MM.1S (cell line): ENCODE measurements at places on chromosomes 5 and 9.

DNA sequence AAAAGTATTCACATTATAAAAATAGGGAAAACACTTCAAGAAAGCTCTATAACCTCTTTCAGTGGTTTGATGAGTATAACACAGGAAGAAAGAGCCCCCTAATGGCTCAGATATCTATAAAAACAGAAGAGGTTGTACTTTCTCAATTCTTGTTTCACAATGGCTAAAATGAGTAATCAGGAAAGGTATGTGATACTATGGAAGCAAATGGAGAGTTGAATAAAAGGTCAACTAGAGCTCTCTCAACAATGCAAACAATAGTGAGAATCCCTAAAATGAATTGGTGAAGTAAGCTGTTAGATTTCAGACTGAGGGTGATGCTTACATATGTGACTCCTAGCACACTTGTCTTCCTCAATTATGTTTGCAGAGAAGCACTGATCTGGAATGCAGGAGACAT is 584.6 kb upstream of the CDH18 start:
- no peak for DNase-seq

- DNase-seq, result no peak
Measured at GRCh38 chr5:173808079-173808808, 79.9 kb upstream of the CPEB4 start.

- DNase-seq, result no peak
Measured at GRCh38 chr9:131290036-131290766, 678 bp downstream of the PLPP7 start.

GRCh38 chr5:76982450-76982849 is 29.6 kb downstream of the CRHBP start:
- DNase-seq, result no peak

DNA sequence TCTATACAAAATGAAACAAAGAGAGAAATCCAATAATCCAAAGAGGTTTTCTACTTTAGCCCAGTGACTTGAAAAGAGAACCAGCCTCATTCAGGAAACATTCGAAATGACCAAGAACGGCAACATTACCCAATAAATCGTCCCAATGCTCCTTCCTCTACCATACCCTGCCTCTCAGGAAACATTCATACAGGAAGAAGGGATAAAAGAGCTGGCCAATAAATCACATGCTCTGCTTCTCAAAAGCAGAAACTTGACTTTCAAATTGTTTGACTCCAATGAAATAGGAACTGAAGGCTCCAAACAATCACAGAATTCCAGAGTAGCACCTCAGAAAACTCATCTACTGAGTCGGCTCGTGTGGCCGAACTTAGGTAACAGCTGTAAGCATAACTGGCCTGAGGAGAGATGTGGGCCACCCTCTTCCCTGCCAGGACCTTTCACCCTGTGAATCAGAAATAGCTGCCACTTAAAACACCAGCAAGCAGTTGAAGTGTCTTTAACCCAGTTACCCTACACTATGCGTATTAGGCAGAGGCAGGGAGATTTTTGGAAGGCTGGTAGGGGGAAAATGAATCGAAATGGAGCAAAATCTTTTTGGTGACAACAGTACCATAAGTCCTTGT is 14.6 kb downstream of the ARL15 start:
- no peak for DNase-seq
